8988T (cell line): ENCODE measurements at places on chromosomes 12 and 14.

DNA sequence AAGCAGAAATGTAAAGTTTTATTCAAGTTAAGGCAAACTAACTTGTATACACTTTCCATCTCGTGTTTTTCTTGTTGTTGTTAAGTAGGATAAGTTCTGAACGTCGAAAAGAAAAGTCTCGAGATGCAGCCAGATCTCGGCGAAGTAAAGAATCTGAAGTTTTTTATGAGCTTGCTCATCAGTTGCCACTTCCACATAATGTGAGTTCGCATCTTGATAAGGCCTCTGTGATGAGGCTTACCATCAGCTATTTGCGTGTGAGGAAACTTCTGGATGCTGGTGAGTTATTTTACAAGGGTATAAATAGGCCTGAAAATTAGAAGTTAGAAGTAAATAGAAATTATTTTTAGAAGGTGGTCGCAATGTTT, 25.0 kb downstream of the HIF1A start:
- no peak for DNase-seq

DNA sequence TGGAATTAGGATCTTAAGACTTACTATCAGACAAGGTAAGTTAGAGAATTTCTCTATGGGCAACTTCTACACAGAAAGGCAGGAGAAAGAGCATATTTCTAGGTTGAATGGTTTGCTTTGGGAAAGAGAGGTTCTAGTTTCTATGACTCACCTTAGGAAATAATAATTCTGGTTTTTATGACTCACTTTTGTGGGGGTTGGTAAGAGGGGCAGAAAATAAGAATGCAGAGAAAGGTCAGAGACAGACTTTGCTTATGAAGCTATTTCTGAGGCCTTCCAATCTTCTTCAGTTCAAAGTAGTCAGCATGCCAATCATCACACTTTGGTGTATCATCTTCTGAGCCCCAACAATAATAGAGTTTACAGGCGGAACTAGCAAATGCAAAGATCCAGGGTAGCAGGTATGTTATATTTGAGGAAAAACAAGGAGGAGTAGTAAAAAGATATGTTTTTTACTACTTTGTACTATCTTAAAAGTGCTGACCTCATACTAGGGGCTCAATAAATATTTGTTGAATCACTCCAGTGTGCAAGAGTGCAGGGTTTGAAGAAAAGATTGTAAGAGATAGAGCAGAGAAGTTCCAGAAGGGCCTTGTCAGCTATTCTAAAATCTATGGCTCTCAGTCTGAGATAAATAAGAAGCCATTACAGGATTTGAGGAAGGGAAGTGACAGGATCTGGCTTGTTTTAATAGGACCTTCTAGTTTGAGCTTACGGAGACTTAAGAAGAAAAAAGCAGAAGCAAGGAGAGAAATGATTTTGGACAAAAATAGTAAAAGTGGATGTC, 56.7 kb upstream of the LRFN5 start:
- DNase-seq, result no peak

DNA sequence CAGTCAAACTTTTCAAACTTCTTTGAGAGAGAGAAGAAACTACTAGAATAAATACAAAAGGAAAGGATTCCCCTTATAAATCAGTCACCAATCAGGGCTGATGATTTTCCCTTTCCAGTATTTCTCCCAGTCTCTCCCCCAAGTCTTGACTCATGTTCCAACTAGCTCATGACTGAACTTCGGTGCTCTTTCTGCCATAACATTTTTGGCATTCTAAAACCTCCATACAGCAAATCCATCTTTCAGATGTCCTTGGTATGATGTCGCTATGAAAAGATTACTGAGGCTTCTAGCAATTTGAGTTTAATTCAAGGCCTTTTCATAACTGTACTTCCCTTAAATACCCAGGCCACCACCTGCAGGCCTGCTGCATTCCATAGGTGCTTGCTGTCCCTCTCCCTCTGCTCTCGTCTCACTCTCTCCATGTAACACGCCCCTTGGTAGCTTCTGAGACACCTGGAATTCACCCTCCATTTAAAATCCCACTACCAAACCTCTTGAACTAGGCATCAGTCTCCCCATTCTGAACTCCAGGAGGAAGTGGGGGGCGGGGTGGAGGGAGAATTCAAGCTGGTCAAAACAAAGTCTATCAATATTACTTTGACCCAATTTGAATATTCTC, 2.4 kb downstream of the PRKD1 start:
- DNase-seq, result no peak

GRCh38 chr12:65800937-65801336, 23.3 kb upstream of the HMGA2 start:
- no peak for DNase-seq

DNA sequence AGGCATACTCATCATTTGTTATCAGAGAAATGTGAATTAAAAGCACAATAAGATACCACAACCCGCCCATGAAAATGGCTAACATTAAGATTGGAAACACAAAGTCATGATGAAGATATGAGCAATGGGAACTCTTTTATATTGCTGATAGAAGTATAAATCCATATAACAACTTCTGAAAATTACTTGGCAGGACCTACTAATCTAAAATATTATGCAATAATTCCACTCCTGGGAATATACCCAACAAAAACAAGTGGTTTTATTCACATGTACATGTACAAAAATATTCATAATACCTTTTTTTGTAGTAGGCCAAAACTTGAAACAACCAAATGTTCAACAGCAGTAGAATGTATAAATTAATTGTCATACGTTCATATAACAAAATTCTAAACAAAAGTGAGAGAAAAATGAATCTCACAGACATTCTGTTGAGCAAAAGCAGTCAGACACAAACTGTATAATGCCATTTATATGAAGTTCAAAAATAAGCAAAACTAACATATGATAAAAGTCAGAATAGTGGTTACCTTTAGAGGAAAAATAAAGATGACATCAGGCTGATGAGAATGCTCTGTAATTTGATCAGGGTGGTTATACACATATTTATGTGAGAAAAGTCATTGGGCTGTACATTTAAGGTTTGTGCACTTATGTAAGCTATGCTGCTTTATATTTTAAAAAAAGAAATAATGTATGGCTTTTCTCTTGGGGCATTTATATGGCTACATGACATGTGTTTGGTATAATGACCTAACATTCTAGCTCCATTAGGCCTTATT, 309.2 kb upstream of the KITLG start:
- no peak for DNase-seq

GRCh38 chr12:109163167-109163566, 46.8 kb downstream of the ACACB start:
- DNase-seq, result no peak

DNA sequence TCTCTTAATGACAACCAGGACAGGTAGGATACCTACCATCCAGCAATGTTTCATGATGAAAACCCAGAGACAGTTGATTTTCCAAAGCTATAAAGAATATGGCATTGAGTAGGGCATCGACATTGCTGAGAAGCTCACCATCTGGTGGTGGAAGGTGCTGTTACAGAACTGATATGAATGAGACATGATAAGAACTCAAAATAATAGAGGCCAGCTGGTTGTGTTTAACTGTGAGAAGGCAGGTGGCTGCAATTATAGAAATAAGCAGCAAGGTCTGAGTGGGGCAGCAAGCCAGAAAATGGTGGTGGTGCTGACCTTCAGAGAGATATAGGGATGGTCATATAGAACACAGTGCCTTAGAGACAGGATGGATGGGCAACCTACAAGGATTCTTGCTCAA, 449.7 kb downstream of the BTG1 start:
- no peak for DNase-seq

- DNase-seq, result no peak
Measured at GRCh38 chr12:109996483-109996853, 300 bp upstream of the GIT2 start.

GRCh38 chr12:68113644-68114043, 45.9 kb downstream of the IFNG start:
- DNase-seq, result no peak

- peak; percentile 41 for DNase-seq
Measured at GRCh38 chr14:72962829-72963312, 36.6 kb downstream of the DCAF4 start.

GRCh38 chr14:71138448-71139293, 231.4 kb downstream of the PCNX1 start:
- peak; percentile 46 for DNase-seq

GRCh38 chr14:99654235-99654985, 9.5 kb downstream of the HHIPL1 start:
- no peak for DNase-seq

GRCh38 chr12:27844366-27845090, 64.5 kb upstream of the MANSC4 start:
- DNase-seq, result no peak

- DNase-seq, result no peak
Measured at GRCh38 chr14:54483073-54483745, 5.6 kb downstream of the GMFB start.

DNA sequence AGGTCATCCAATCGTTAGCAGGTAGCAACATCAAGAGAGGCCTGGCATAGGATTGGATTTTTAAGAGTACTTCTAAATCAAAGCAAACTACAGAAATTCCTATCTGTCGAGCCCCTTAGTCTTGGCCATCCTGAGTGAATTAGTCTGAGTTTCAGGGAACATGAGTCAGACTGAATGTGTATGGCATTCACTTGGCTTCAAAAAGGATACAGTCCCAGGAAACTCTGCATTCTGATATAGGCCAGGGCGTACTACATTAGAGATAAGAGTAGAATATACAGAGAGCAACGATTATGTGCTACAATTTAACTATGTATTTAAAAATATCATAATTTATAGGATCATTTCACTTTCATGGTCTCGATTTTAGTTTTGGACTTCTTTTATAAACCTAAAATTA, 242.2 kb downstream of the SOX5 start:
- no peak for DNase-seq

DNA sequence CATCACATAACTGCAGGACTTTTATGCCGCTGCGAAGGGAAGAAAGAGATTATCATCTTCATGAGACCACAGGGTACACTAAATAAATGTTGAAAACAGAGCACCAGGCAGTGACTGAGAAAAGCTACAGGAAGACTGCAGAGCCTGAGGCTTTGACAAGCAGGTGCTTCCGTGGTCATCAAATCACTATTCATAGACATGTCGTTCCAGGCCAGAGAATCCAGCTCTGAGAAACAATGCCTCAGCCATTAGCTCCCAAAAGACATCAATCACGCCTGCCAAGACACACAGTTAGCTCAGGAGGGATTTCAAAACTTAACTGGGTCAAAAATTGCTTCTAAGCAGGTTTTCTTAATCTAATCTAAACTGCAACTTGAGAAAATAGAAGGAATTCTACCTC, 47.2 kb upstream of the GARIN6 start:
- no peak for DNase-seq

GRCh38 chr12:92332552-92332951, 186.9 kb upstream of the BTG1 start:
- no peak for DNase-seq

DNA sequence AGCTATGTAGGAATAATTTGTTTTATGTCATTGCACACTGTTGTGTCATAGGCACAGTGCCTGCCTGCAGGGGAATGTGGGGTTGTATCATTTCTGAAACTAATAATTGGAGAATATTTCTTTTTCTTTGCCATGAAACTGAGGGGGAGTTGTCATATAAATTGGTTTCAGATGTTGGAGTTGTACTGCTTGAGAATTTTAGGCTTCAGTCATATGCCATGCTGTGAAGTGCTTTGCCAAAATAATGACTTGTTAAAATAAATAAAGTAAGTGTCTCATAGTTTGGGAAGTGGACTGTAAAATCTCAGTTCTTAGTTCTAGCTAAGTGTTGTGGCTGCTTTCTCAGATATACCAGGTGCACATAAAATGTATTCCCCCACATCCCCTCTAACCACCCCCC, 116.8 kb downstream of the DAAM1 start:
- DNase-seq, result no peak

DNA sequence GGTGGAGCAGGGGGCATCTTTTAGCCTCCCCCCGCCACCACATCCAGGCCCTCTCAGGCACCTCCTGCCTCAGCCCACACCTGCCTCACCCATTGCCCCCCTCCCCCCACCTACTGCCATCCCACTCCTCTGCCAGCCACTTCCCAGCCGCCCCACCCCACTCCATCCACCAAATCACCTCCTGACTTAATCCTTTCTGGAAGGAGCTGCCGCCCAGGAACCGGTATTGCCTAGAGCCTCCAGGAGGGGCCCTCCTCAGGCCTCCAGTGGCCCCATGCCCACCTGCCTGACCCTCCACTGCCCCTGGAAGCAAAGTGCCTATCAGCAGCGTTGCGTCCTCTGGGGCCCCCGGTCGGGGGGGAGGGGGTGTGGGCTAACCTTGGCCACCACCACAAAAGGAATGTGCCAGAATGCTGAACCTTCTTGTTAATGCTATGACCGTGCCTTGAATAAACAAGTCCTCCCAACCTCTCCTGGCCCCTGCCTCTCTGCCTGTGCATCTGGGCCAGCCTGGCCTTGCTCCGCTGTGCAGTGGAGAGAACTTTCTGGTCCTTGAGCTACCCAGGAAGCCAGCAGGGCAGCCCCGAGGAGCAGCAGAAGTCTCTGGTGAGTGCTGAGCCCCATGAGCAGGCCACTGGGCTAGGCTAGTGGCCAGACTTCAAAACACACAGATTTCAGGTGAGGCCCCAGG, 11.8 kb downstream of the NGB start:
- DNase-seq, result no peak

- DNase-seq, result no peak
Measured at GRCh38 chr12:12156828-12157227, 86.1 kb downstream of the BCL2L14 start.

GRCh38 chr12:29299633-29300032, 81.3 kb downstream of the ERGIC2 start:
- no peak for DNase-seq

DNA sequence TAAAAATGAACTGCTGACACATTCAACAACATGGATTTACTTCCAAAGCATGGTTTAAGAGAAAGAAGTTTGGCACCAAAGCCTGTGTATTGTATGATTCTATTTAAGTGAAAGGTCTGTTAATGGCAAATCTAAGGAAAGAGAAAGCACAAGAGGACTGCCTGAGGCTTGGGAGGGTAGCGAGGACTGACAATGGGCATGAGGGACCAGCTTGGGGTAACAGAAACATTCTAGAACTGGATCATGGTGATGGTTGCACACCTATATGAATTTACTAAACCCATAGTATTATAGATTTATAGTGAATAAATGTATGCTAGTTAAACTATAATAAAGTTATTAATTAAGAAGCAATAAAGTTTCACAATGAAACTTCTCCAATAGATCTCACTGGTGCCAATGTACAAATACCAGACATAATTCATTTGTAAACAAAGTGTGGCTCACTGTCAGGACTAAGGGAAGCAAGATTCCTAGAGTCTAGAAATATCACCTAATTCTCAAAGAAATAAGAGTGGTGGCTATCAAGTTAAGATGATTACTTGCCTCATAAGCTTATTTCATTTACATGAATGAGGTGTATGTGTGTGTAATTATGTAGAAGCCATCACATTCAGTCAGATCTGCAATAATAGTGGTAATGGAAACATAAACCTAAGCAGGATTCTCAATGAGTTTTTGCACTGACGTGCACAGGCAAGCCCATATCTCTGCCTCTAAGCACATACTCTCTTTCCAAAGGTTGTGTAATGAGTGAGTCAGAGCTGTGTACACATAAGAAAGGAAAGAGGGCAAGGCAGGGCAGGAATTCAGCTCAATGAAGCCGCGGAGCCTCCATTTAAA, 353.4 kb downstream of the KCNH5 start:
- DNase-seq, result peak; percentile 21

DNA sequence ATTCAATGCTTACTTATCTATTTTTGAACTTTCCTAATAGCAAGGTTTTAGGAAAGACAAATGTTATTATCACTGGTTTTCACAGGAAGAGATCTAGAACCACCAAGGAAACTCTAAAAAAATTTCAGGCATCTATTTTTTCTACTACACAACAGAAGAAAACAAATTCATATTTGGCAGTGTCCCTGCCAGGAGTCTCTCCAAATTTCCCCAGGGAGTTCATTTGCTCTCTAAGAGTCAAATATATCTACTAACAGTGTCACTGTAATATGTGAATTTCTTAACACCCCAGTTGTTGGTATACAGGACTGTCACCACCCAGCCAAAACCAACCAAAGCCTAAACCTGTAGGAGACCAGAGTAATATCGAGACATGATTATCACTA, 83.4 kb downstream of the STXBP6 start:
- no peak for DNase-seq
